ENCODE measurements at places on chromosomes 2 and 18.

- DNase-seq = no peak
Measured at GRCh38 chr2:209463835-209464234, 40.0 kb downstream of the MAP2 start.

- no peak for DNase-seq
Measured at GRCh38 chr2:120905298-120905697, 169.6 kb downstream of the GLI2 start.

DNA sequence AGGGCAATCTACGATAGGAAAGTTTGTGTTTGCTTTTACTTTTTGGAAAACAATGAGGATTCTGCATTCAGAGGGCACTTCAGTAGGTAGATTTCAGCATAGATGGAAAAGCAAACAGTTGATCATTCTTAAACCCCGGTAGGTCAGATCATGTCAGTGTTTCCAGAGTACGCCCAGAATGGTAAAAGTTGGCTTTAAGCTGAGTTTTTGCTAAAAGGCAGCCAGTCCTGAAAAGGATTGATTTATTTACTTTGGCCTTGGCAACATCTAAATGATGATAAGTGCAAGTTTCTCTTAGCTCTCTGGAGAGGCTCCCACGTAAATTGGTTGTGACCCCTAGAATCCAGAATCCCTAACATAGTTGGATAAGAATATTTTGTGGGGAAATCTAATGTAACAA, 168.0 kb downstream of the DIS3L2 start:
- no peak for DNase-seq

DNA sequence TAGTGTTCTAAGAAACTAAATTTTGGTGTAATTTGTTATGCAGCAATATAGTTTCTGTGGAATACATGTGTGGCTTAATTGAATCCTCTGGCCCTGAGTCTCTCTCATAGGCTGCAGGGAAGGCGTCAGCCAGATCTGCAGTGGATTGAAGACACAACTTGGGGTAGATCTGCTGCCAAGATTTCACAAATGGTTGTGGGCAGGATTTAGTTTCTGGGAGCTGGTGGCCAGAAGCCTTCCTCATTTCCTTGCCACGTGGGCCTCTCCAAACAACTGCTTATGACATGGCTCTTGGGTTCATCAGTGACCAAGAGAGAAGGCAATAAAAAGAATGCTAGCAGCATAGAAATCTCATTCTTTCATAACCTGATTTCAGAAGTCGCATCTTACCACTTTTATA, 28.2 kb downstream of the CCDC102B start:
- DNase-seq = no peak

DNA sequence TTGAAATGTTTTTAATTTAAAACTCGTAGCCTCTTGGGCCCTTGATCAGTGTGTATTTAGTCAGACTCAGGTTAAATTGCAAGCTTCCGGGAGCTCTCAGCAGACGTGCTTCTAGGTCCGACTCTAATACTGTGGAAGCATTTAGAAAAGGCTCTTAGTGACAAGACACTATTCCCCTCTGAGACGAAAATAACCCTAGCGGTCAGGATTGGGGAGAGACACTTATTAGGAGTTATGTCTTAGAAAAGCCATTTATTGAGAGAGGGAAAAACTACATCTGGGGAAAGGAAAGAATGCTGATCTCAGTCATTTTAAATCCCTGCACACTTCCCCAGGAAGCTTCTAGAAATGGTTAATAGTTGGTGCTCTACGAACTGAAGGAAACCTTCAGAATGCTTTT, 110.5 kb upstream of the NCK2 start:
- no peak for DNase-seq

DNA sequence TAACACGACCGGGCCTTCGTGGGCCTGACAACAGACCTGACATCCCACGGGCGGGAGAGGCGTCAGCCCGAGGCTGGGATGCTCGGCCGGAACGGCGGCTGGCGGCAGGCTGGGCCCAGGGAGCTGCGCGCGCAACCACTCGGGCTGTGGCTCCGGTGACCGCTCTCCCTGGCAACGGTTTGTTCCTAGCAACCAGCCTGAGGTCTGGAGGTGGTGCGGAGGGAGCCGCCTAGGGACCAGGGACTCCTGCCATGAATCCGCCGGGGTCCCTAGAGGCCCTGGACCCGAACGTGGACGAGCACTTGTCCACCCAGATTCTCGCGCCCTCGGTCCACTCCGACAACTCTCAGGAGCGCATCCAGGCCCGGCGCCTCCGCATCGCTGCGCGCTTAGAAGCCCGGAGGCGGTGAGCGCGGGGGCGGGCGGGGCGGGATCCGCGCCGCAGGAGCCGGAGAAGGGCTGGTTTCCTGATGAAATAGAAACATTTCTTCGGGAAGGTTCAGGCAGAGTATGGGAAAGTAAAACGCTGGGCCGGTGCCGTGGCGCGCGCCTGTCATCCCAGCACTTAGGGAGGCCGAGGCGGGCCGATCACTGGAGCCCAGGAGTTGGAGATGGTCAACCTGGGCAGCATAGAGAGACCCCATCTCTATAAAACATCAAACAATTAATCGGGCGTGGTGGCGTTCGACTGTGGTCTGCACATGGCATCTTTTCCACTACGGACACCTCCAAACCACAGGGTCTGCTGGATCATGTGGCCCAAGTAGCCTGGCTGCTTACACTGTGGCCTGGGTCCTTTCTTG, at the start of gene DRC1:
Gene DRC1, plus strand, starts transcription at position 182 of the 803 bp plus-strand sequence. Its CDS starts 70 bp downstream, at position 252.
- DNase-seq = no peak

DNA sequence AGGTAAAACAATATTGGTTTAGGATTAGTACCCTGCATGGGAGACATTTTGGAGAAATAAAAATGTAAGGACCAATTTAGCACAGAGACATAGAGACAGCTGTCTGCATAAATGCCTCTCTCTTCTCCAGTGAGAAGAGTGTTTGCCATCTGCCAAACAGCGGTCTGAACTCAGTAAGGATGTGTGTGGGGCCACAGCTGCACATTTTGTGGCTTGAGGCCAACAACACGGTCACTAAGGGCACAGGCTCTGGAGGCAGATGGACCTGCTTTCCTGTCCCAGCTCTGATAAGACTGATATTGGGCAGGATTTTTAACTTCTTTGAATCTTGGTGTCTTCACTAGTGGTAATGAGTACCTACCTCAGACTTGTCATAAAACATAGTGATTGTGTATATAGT, 10.2 kb downstream of the ZBTB14 start:
- no peak for DNase-seq

GRCh38 chr2:160257743-160258491, 57.8 kb upstream of the ITGB6 start:
- no peak for DNase-seq

DNA sequence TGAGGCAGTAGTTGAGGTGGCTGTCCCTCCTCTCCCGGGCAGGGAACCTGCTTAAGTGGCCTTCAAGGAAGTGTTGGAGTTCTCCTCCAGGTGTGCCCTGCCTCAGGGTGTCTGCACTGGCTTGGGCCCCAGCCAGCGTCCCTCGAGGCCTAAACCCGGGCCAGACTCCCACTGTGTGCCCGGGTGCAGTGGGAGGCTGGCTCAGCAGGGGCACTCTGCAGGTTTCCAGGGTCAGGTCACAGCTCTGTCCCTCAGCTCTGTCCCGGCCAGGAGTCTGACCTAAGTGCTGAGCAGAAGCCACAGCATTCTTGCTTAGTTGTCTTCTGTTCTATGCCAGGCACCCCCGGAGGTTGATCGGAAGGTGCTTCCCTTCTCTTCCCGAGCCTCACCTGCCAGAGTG, 69.0 kb upstream of the OTOS start:
- no peak for DNase-seq

- DNase-seq = no peak
Measured at GRCh38 chr2:73243884-73244570, 9.9 kb downstream of the CCT7 start.

- DNase-seq = no peak
Measured at GRCh38 chr2:40281021-40281940, 170.6 kb downstream of the SLC8A1 start.

DNA sequence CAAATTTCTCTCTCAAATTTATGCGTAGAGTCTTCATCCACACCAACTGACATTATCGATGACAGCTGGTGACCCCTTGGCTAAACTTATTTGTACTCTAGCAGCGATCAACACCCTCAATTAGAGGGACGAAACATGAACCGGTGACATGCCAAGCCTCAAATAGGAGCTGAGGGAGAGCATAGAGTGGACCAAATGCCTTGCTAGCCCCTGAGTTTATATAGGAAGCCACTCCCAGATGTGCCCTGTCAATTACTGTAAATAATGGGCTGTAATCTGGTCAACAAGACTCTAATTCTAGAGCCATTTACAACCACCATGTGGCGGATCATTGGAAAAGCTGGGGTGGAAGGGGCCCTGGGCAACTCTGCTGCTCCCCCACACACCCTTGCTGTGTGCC, 47.6 kb upstream of the FHL2 start:
- DNase-seq = no peak

- DNase-seq = no peak
Measured at GRCh38 chr2:67716895-67717396, 319.8 kb downstream of the ETAA1 start.

GRCh38 chr18:67651438-67651837, 134.9 kb upstream of the DSEL start:
- no peak for DNase-seq

GRCh38 chr2:159968279-159968900, 94.0 kb downstream of the PLA2R1 start:
- DNase-seq = no peak

DNA sequence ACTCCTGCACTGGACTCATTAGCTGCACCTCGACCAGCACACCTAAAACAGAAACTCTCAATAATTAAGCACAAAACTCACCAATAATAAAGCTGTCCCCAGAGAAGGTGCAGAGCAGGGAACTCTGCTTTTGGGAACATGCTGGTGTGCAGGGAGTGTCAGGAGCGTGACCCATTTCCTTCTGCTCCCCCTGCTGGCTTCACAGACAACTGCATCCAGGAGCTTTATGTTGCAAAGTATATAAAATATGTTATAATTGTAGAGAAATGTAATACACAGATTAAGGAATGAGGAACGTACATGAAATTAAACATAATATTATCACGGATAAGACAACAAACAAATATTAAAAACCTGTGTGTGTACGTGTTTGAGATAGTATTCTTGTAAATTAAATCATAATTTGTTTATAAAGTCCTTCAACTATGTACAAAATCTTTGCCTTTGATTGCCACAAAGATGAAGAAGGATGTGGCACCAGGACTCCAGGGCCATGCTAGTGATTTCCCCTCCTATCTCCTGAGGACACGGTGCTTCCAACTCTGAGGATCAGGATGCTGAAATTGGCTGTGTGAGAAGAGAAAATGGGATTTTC, 68.6 kb upstream of the MAL start:
- no peak for DNase-seq

- no peak for DNase-seq
Measured at GRCh38 chr2:8282858-8283252, 399.0 kb upstream of the ID2 start.

- no peak for DNase-seq
Measured at GRCh38 chr2:45729753-45730512, 78.5 kb downstream of the PRKCE start.

GRCh38 chr2:17851731-17852585, 26.5 kb upstream of the KCNS3 start:
- DNase-seq = no peak

DNA sequence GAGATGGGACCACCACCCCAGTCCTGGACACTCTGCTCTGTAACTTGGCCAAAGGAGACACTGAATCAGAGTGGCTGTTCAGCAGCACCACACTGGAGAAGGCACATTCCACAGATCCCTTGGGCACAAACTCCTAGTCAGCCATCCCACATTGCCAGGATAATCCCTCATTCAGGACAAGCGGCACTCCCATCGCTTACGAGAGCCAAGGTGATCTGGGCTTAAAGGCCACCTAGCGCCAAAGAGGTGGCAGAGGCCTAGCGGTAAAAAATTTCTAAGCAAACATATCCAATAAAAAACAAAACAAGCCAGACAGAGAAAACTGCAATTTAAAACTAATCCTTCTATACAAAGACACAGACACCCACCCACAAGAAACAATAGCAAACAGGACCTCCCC, 62.2 kb downstream of the EPB41L3 start:
- DNase-seq = no peak

DNA sequence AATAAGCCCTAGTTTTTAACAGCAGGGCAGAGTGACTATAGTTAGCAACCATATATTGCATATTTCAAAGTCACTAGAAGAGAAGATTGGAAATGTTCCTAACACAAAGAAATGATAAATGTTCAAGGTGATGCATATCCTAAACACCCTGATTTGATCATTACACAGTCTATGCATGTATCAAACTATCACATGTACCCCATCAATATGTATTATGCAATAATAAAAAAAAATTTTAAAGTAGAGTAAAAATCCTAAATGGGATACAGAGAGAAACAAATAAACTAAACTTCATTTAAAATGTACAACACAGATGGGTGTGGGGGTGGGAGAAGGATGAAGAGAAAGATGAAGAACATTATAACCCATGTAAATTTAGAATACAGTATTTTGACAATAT, 93.9 kb downstream of the TMEM131 start:
- DNase-seq = no peak

GRCh38 chr2:11775384-11775783, 29.0 kb downstream of the LPIN1 start:
- DNase-seq = no peak

GRCh38 chr2:16525265-16525887, 140.3 kb downstream of the CYRIA start:
- no peak for DNase-seq
